ENCODE measurements at places on chromosomes 1 and 21.

DNA sequence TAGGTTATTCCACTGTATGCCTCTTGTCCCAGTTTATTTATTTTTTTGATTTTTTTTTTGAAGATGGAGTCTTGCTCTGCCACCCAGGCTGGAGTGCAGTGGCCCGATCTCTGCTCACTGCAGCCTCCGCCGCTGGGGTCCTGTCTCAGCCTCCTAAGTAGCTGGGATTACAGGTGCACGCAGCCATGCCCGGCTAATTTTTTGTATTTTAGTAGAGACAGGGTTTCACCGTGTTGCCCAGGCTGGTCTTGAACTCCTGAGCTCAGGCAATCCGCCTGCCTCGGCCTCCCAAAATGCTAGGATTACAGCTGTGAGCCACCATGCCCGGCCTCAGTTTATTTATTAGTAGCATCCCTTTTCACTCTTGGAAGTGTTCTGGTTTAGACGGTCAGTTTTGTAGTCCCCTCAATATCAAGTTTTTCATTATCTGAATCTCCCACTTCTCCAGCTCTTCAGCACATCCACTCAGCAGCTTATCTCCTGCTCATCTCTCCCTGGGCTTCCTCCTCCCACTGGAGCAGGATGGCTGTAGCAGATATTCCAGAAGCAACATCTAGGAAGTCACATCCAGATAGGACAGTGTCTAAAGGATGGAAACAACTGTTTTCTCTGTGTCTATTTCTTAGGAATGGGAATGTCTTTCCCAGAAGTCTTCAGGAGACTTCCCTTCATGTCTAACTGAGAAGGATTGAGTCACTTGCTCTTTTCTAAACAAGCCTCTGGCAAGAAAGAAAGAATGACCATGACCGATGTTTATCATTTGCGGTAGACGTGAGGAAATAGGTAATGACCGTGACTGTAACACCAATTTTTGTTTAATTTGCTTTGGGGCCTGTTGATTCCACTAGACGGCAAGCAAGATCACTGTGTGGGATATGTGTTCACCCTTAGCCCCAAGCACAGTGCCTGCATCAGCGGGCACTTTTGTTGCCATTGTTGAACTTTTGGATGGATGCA, 14.4 kb downstream of the CCDC190 start:
- no peak for DNase-seq

- DNase-seq: no peak
Measured at GRCh38 chr1:174974711-174975119, 25.0 kb upstream of the CACYBP start.

DNA sequence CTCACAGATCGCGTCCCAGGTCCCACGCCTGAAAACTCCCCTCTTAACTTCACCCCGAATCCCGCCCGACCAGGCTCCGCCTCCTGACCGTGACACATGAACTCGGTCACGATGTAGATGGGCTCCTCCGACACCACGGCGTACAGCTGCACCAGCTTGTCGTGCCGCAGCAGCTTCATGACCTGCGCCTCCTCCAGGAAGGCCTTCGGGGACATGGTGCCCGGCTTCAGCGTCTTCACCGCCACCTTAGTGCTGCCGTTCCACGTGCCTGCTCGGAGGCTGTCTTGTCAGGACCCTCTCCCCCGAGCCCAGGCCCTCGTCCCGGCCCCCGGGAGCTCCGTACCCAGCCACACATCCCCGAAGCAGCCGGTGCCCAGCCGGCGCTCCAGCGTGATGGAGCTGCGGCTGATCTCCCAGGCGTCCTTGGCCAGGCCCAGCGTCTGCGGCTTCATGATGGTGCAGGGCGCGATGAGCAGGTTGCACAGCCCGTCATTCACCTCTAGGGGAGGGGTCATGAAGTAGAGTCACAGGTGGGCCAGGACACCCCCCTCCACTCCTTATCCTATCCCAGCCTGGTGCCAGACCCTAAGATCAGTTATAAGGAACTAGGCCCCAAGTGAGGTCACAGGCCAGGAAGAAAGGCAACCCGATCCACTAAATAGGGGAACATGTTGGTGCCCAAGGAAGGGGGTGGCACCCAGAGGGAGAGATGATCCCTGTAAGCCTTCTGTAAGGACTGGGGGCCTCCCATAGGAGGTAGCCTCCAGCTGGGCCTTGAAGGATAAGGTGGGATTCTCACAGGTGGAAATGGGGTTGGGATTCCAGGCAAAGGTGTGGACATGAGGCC, 11.6 kb upstream of the AHDC1 start:
- no peak for DNase-seq

GRCh38 chr1:151581451-151581850, 30.4 kb upstream of the SNX27 start:
- DNase-seq: no peak

- DNase-seq: no peak
Measured at GRCh38 chr21:39911286-39912199, 44.3 kb downstream of the PCP4 start.

DNA sequence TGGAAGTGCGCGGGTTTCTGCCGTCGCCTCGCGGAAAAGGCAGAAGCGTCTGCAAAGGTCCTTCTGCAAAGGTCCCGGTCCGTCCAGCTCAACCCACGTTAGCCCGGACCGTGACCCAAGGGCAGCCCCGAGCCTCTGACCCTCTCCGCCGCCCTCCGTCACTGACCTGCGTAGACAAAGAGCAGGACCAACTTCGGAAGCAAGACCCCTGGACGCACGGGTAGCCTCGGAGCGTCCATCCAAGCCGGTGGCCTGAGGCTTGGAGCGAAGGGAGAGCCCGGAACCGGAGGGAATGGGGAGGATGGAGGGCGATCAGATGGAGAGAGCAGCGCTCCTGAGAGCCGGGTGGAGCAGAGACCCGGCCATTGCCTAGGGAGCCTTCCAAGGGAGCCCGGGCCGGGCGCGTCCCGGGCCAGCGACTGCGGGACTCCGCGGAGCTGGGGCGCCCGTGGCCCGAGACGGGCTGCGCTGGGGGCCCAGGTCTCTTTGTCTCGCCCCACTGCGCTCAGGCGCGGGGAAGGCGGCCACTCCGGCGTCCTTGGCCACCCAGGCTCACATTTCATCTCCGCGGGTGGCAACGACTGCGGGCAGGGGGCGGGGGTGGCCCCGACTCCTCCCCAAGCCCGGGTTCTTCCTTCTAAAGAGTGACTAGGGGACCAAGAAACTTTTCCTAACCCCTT, at the start of gene CYYR1:
Gene CYYR1 (minus strand): TSS at position 585 of the 680 bp plus-strand sequence. CDS start 346 bp downstream, at position 239.
- no peak for DNase-seq

GRCh38 chr1:247294282-247294681, 37.4 kb downstream of the ZNF496 start:
- no peak for DNase-seq

- DNase-seq: no peak
Measured at GRCh38 chr21:27292783-27293182, 325.9 kb upstream of the ADAMTS5 start.

DNA sequence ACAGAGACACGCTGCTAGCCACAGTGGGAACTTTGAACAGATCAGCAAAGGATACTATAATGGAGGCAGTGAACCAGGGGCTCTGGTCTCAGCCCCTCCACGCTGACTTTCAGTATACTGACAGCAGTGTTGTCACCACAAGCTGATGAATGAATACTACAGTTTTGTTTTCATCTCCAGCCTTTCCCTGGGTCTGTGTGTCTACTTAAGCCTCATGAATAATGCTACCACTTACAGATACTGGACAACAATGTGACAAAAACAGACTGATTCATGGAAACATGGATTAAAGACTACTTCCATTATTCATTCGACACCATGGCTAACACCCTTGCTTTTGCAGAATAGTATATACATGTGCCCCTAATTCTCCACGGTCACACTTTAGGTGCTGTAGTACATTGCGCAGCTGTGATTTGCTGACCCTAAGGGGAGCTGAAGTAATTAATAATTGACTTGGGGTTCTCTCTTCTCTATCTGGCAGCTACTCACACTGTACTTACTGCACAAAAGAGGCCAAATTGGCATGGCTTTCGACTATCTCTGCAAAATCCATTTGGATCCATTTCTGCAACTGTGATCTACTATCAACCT, 203.2 kb upstream of the LYPLAL1 start:
- no peak for DNase-seq

All from C1 segment of cervical spinal cord (tissue), 14 donors.